Activated naive CD8-positive, alpha-beta T cell treated with anti-CD3 and anti-CD28 coated beads for 36 hours (primary cell): ENCODE measurements at places on chromosomes 7 and 10.
A peak's percentile ranks its signal among the peaks of the same experiment; 100 is the strongest.

DNA sequence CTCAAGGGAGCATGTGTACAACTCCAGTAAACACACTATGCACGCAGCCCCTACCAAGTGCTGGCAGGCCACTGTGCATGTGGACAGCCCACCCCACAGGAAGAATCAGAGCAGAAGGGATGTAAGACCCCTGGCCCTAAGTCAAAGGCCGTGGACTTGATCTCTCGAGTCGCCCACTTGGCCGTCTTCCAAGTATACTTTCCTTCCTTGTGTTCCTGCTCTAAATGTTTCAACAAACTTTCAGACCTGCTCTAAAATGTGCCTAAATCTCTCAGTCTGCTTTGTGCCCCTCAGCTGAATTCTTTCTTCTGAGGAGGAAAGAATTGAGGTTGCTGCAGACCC lies 21.1 kb upstream of the NOM1 start:
- no peak for DNase-seq
- no peak overlapping the region for H3K4me3 ChIP-seq
- no peak overlapping the region for H3K27ac ChIP-seq
- peaks cover under 1% of the 10 kb centered on the region for H3K36me3 ChIP-seq
- peaks cover 42% of the 10 kb centered on the region for H3K27me3 ChIP-seq

DNA sequence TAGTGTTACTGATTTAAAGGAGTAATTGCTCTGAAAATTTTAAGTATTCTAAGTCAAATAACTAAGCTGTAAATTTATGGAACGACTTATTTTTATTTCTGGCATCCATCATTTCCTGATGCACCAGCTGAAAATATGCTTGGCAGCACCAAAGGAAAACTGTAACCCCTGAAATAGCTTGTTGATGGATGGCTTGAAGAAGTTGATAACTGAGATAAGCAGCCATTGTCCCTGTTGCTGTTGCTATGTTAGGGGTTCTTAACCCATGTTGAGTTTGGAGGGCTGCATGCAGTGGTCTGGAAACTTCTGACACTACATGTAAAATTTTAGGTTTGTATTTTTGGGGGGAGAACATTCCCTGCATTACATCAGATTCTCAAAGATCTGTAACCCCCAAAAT lies 30.6 kb downstream of the RPA3 start:
- peaks cover 6% of the 10 kb centered on the region for H3K36me3 ChIP-seq
- DNase-seq: no peak
- H3K27me3 ChIP-seq: no peaks in the 10 kb centered on the region
- H3K27ac ChIP-seq: no peak overlapping the region

- H3K4me1 ChIP-seq: peaks cover 71% of the 10 kb centered on the region
- no peaks in the 10 kb centered on the region for H3K27me3 ChIP-seq
- H3K27ac ChIP-seq: peak overlapping the region; percentile 29
- no peak overlapping the region for H3K4me3 ChIP-seq
Observed at GRCh38 chr7:43674559-43675436, 54.5 kb downstream of the COA1 start.

GRCh38 chr7:140463111-140463510 lies 16.2 kb downstream of the MKRN1 start:
- H3K36me3 ChIP-seq: peaks cover 4% of the 10 kb centered on the region
- DNase-seq: no peak
- H3K27me3 ChIP-seq: no peaks in the 10 kb centered on the region
- H3K4me3 ChIP-seq: no peak overlapping the region
- peaks cover 13% of the 10 kb centered on the region for H3K4me1 ChIP-seq

GRCh38 chr7:954330-955238 lies at the start of gene ADAP1:
Gene ADAP1 (minus strand): TSS chr7:954680. CDS start chr7:954477, 203 bp downstream.
- peaks cover 4% of the 10 kb centered on the region for H3K27me3 ChIP-seq
- peaks cover 11% of the 10 kb centered on the region for H3K36me3 ChIP-seq
- H3K4me3 ChIP-seq: peak within 1 kb of the TSS; percentile 67
- peak within 1 kb of the TSS; percentile 60 for H3K27ac ChIP-seq
- peak; percentile 80 for DNase-seq

GRCh38 chr10:132292287-132293200 lies 15.2 kb downstream of the STK32C start:
- no peak for DNase-seq
- no peak overlapping the region for H3K4me3 ChIP-seq
- peaks cover 2% of the 10 kb centered on the region for H3K36me3 ChIP-seq
- no peaks in the 10 kb centered on the region for H3K27me3 ChIP-seq

GRCh38 chr10:60777696-60778213 lies 523 bp upstream of the CDK1 start:
- peaks cover 8% of the 10 kb centered on the region for H3K4me1 ChIP-seq
- peak overlapping the region; percentile 97 for H3K4me3 ChIP-seq
- H3K27ac ChIP-seq: peak overlapping the region; percentile 97
- no peak for DNase-seq
- peaks cover 29% of the 10 kb centered on the region for H3K36me3 ChIP-seq
- H3K27me3 ChIP-seq: peaks cover 13% of the 10 kb centered on the region
